ENCODE measurements at places on chromosomes 6 and 20. TPM values are rescaled to one million over a fixed set of nuclear protein-coding genes. Genes with fewer than 3 reads are reported as not detected.

The KCNG1 gene
- 11.9 TPM for total RNA-seq

The DNMT3B gene
- 1.1 TPM for total RNA-seq

The GRIK2 gene
- total RNA-seq = 7.7 TPM

The DACT2 gene
- total RNA-seq = 0.55 TPM

DNA sequence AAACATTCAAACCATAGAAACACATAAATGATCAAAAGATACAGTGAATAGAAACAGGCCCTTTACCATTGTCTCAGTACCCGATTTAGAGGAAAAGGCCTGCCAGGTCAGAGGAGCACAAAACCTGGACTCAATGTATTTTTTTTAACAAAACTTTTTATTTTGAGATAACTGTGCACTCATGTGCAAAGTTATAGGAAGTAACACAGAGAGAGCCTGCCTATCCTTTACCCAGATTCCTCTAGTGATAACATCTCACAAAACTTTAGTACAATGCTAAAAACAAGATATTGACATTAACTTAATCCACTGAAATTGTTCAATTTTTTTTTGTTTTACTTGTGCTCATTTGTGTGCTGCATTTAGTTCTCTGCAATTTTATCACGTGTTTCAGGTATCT is 36.8 kb upstream of the SAMD3 start:
- no peak for DNase-seq

The TRAPPC3L gene
- not detected for total RNA-seq

GRCh38 chr6:170212051-170212756 is 78.7 kb downstream of the DLL1 start:
- no peak for DNase-seq

GRCh38 chr6:136114661-136115060 is 135.4 kb downstream of the MTFR2 start:
- DNase-seq = peak; percentile 57

- no peak for DNase-seq
Measured at GRCh38 chr20:944774-945410, 28.8 kb upstream of the ANGPT4 start.

- no peak for DNase-seq
Measured at GRCh38 chr20:32784369-32785080, 22.3 kb downstream of the DNMT3B start.

The CD93 gene
- total RNA-seq = 25.9 TPM
